ENCODE measurements at places on chromosomes 13 and 19. TPM values are rescaled to one million over a fixed set of nuclear protein-coding genes. Genes with fewer than 3 reads are reported as not detected.

DNA sequence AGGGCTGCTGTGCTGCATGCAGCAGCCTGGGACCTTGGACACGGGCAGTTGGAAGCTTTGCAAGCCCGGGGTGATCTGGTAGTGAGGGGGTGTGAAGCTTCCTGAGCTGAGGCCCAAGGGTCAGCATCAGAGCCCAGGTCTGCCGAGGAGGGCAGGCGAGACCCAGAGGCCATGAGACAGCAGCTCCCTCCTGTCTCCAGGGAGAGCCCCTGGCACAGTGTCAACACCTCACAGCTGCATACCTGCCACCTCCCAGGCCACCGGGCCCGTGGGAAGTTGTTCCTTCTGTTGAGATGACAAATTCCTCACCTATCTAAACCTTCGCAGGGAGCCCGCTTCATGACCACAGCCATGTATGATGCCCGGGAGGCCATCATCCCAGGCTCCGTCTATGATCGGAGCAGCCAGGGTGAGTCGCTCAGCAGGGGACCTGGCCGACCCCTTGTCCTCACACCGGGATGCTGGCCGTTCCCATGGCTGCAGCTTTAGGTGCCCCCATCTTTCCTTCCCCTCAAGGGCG lies 32.1 kb downstream of the CERS1 start:
- no peak for DNase-seq

DNA sequence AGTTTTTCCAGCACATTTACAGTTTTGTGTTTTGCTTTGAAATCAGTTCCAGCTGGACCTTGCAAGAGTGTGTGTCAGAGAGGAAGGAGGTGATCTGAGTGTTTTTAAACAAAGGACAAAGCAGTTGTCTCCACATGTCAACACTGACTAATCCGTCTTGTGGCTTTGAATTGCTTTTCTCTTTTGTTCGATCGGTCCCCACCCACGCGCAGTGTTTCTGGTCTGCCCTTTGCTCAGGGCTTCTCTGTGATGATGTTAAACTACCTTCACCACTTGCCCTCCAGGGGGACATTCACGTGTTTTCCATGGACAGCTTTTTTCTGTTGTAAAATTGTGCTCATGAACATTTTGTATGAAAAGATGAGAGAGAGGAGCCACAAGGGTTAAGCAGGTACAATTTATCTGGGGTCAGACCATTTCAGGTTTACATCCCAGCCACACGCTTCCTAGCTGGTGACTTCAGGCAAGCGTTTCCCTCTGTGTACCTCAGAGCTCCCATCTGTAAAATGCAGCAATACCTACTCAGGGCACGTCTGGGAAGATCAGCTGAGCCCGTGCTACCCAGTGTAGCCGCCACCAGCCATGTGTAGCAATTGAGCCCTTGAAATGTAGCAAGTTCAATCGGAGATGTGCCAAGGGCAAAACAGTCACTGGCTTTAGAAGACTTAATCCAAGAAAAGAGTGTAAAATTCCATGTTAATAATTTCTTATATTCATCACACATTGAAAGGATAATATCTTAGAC lies 13.5 kb upstream of the PLA2G4C start:
- peak; percentile 94 for DNase-seq

- DNase-seq, result no peak
Observed at GRCh38 chr19:20611866-20612265, 46.3 kb upstream of the ZNF737 start.

RFPL4AL1 gene
- total RNA-seq, result not detected

PNMA8A gene
- total RNA-seq, result not detected

HSD17B14 gene
- total RNA-seq, result not detected

DPF1 gene
- total RNA-seq, result 9.1 TPM

PIAS4 gene
- total RNA-seq, result 15.1 TPM

- DNase-seq, result no peak
Observed at GRCh38 chr13:70080012-70080411, 27.6 kb upstream of the ATXN8OS start.

Measured in HT1080 (cell line).